ENCODE measurements at places on chromosomes 12 and 14. TPM values are rescaled to one million over a fixed set of nuclear protein-coding genes. Genes with fewer than 3 reads are reported as not detected.

- DNase-seq: no peak
These were observed 27.1 kb downstream of the BRMS1L start for GRCh38 chr14:35853225-35853624.

- no peak for DNase-seq
These were observed 48.3 kb upstream of the FAM181A start for GRCh38 chr14:93878871-93879270.

- no peak for DNase-seq
These were observed at the start of gene TTC9 for GRCh38 chr14:70641548-70642302. Gene TTC9 (plus strand): TSS chr14:70641916. CDS start chr14:70642130, 214 bp downstream.

DNA sequence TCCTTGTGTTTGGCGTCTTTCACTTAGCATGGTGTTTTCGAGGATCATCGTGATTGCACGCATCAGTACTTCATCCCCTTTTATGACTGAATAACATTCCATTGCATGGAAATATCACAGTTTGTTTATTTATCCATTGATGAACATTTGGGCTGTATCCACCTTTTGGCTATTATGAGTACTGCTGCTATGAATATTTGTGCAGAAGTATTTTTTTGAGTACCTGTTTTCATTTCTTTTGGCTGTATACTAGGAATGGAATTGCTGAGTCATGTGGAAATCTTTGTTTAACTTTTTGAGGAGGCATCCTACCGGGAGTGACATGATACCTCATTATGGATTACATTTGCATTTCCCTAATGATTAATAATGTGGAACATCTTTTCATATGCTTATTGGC, 66.4 kb downstream of the WNK1 start:
- DNase-seq: no peak

DNA sequence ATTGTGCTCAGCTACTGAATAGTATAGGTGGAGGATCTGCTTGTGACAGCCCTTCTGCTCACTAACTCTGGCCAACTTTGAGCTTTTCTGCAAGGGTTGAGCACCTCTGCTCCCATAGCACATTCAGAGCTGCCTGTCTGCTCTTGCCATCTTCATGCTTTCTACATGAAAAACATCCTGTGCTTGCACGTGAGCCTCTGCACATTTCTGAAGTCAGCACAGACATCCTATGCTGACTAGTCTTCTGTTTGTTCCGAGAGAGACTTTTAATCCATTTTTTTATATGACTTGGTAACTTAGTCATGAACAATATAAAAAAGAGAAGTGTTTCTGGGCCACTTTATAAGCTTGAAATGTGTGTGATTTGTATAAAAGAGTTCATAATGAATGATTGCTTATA, 969.3 kb downstream of the TMTC2 start:
- DNase-seq: no peak

Gene ATL1
- 14.9 TPM for total RNA-seq

DNA sequence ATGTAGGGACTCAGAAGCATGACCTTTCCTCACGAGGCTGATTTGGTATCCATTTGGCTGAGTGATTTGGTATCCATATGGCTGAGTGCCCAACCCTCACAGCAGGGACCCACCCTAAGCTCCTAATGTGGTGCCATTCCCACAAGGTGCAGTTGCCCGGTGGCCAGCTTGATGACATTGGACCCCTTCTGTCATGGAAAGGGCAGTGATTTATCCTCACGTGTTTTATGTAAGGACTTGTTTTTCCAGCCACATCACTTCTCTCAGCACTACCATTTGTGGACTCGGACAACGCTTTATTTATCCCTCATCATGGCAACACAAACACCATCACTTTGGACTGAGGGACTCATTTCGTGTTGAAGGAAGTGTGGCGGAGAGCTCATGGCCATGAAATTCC, 8.5 kb upstream of the CDC42BPB start:
- no peak for DNase-seq

DNA sequence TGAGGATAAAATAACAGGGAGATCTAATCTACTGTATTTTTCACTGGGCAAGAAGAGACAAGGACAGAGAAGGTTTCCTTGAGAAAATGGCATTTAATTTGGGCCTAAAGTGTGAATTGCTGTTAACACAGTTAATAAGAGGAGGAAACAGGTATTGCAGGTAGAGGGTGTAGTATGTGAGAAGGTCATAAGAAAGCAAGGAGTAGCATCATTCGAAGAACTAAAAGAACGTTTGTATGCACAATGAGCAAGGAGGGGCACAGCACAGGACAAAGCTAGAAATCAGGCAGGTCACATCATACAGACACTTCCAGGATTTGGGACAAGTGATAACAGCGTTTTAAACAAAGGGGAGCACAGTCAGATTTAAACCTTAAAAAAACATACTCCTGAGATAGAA, 85.1 kb upstream of the PLEKHA5 start:
- DNase-seq: no peak

All from LHCN-M2 (cell line).